KBM-7 (cell line): ENCODE measurements at places on chromosomes 2 and 18.
A peak's percentile ranks its signal among the peaks of the same experiment; 100 is the strongest.

GRCh38 chr18:64416990-64417389 lies 268.1 kb upstream of the LINC00305 start:
- DNase-seq: no peak

DNA sequence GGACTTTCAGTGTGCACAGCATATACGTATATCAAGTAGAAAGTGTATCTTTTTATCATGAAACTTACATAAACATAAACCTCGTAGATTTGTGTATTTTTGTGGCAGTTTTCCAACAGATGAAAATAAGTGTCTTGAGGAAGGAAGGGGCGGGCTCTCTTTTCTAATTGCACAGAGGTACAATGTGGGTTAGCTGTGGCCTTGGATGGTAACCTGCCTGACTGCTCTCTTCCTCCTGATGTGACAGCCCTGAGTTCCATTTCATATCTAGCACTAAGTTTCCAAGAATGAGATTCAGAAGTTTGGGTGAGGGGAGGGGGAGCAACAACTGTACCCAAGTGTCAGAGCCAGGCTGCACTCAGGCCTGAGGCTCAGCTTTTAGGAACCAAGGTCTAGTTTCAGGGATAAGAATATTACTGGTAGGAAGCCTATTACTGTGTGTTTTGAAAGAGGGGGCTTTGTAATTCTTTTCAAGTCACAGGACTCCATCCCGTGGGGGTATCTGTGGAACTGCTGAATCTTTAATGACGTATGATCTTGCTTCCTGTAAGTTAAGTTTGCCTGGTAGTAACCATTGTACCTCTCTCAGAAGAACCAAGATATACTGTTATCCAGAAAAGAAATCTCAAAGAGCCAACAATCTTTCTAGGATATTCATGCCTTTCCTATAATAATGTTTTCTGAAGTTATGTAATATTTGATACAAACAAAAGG lies 483.7 kb downstream of the PTPRM start:
- no peak for DNase-seq

DNA sequence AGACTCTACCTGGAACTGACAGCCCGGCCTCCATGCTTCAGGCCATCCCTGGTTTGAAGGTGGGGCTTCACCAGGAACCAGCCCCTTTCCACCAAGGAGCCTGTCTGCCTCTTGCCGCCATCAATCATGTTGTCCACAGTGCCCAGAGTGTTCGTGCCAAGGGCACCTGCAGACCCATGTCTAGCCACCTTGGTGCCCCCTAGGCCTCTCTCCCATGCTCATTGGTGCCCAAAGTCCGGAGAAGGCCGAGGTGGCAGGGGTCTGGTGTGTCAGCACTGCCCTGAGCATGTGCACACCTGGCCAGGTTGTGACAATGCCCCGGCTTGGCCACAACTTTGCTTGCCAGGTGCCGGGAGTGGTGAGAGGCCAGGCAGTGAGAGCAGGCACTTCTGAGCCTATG lies 114.8 kb downstream of the COPS8 start:
- no peak for DNase-seq

- DNase-seq: peak; percentile 4
Observed at GRCh38 chr2:167127135-167127534, 238.9 kb downstream of the XIRP2 start.

DNA sequence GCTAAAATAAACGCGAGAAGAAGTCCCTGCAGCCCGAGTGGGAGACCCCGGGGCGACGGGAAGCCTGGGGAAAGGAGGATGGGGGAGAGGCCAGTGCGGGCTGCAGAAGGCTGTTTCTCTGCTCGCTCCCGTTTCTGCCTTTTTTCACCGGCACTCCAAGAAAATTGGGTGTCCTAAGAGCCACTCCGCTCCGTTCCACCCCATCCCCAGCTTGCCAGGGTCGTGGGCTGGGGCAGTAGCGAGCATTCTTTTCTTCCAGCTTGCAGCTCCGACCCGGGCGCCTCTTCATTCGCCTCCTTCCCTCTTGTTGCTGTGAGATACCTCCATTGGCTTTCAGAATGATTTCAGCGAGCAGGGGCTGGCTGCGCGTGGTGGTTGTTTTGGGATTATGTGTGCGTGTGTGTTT lies 1.1 kb downstream of the HOXD3 start:
- no peak for DNase-seq

- DNase-seq: peak; percentile 72
Observed at GRCh38 chr2:64859312-64860212, 129.6 kb upstream of the SLC1A4 start.

GRCh38 chr2:135066710-135067109 lies 14.6 kb downstream of the RAB3GAP1 start:
- no peak for DNase-seq
